ENCODE measurements at places on chromosomes 6 and 20. TPM values are rescaled to one million over a fixed set of nuclear protein-coding genes. Genes with fewer than 3 reads are reported as not detected.

Gene PMEPA1
- total RNA-seq, result 34.8 TPM

Gene ZNF831
- total RNA-seq, result 0.05 TPM

GRCh38 chr20:57432862-57433491 lies 41.8 kb downstream of the RBM38 start:
- DNase-seq, result peak; percentile 92

- peak; percentile 86 for DNase-seq
Measured at GRCh38 chr6:158060455-158061360, 79.0 kb downstream of the SYNJ2 start.

All from cardiac septum (tissue), 1 donor.